ENCODE measurements at places on chromosomes 16 and 17.

DNA sequence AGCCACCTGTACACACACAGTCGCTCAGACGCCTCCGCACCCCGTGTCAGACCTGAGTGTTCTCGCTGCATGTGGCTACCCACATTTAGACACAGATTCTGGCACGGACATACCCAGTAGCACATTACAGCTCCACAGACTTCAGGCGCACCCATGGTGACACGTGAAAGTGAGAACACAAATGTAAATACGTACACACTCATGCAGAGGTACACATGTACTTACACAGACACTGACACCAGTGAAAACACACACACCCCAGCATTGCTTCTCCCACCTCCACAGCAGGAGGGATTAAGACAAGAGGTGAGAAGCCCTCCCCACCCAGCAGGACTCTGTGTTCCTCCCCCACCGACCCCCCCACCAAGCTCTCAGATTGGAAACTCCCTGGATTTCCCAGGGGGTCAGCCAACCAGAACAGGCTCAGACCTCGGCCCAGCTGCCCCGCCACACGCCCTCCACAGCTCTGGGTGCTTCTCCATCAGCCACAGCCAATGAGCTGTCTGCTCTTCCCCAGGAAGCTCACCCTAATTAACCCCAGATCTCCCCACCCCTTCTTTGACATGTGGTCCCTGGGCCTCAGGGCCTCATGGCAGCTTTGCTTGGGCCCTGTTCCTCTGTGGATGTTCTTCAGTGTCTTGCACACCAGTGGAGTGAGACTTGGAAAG, 5.3 kb upstream of the FOXN1 start:
- DNase-seq = no peak

DNA sequence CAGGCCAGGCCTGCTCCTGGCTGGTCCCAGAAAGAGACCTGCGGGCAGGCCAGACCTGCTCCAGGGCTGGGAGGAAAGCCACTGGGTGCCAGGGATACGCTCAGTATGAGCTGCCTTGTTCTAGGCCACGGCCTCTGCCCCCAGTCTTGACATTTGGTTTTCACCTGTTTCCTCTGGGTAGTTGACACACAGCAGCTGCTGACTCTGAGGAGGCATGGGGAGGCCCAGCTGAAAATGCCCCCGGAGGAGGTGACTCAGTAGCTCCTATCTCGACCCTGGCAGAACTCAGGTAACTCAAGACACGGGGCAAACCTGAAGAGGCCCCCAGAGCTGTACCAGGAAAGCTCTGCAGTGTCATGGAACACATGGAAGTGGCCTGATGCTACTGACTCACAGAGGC, 13.9 kb upstream of the ADGRG1 start:
- DNase-seq = no peak

DNA sequence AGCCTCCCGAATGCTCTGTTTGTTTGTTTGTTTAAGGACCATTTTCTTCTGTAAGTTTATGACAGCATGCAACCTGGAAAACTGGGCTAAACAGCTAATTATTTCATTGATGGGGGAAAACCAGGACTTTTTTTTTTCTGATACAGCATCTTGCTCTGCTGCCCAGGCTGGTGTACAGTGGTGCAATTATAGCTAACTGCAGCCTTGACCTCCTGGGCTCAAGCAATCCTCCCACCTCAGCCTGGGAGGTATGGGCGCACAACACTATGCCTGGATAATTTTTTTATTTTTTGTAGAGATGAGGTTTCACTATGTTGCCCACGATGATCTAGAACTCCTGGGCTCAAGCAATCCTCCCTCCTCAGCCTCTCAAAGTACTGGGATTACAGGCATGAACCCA, 37.3 kb downstream of the GPATCH8 start:
- DNase-seq = no peak

DNA sequence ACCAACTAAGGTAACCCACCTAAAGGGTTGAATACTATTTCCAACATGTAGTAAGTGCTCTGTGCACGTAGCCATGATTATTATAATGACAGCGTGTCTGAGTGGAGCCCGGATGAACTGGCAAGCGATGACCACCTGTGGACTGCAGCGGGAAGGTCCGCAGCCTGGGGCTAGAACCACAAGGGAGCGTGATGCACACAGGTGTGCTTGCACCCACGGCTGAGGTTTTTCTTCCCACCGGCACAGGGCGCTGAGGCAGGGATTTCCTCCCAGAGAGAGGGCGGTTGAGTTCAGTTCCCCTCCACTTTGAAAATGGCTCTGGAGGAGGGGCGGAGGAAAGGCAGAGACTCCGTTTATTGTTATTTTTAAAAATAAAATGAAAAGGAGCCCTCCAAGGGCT, 221.7 kb upstream of the HSBP1 start:
- no peak for DNase-seq
